ENCODE measurements at places on chromosomes 3 and 15.

DNA sequence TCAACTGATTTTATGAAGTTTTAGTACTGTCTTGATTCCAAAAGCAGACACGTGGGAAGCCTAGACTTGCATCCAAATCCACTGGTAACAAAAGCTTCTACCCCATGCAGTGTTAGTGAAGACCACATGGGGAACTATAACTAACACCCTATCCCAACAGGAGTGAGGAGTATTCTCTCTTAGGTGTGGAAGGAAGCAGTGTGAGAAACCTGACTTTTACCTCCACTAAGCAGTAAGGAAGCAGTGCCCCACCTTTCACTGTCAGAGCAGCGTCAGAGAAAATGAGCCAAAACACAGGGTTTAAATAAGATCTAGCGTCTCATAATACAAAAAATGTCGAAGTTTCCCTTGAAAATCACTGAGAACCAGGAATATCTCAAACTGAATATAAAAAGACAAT is 60.5 kb downstream of the DLG1 start:
- no peak for DNase-seq

GRCh38 chr3:5115506-5116162 is 6.5 kb upstream of the ARL8B start:
- no peak for DNase-seq

- no peak for DNase-seq
These were observed 87.2 kb upstream of the SLC2A2 start for GRCh38 chr3:171113716-171114115.

DNA sequence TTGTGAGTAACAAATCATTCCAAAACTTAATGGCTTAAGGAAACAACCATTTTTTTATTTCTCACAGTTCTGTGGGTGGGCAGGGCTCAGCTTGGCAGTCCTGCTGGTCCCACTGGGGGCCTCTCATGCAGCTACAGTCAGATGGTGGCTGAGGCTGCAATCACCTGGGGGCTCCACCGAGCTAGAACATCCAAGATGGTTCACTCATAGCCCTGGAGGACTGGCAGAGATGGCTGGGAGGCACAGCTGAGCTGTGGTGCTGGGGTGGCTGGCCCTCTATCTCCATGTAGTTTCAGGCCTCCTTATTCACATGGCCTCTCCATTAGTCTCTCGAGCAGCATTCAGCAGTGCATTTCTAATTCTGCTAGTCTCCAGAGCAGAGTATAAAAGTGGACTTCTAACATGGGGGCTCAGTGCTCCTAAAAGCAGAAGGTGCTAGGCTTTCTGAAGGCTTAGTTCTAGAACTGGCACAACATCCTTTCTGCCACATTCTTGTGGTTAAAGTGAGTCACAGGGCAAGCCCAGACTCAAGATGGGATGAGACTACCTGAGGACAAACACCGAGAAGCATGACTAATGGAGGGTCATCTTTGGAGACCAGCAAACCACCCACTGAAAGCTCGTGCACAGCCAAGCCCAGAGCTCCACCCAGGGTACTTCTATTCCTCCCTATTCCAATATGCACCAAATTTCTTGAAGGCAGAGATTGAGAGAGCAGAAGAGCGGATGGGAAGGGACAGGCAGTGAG is 6.3 kb downstream of the CAV3 start:
- no peak for DNase-seq

DNA sequence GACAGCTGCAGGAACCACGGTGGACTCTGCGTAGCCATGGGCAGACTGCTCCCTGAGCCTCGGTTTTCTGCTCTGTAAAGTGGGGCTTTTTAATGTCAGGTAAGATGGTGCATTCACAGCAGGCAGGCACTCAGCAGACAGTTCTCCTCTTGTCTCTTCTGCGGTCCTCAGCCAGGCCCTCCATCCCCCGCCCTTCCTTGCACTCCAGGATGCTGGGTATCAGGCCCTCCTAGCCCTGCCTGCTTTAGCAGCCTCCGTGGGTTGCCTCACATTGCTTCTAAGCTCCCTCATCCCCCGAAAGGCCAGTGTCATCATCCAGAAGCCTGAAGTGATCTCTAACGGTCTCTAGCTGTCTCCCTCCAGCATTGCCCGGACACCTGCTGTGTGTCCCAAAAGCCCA is 115.7 kb downstream of the WNT7A start:
- no peak for DNase-seq

DNA sequence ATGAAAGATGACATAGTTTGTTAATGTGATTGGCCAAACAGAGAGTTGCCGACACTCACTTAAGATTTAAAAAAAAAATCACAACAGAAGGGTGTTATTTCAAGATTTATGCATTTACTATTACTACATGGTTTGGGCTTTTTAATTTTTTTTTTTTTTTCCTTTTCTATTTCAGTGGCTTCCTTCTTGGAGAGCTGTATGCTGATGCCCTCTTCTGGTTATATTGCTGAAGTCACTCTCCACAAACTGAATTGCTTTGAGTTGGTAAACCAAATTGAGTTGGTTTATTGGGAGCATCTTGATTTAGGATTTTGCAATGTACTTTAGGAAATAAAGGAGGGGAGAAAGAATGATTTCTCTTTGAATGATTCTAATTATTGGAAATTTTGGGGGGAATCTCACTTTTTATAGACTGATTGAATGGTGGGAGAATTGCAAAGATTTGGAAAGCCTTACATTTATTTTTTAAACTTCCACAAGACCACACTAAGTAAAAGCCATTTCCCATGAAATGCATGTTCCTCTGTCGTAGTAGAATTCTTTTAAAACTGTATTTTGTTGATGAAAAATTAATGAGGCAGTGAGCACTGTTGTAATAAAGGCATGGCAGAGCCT is 186.6 kb upstream of the FEZF2 start:
- DNase-seq = no peak

- DNase-seq = no peak
These were observed 878.6 kb downstream of the CADM2 start for GRCh38 chr3:85837402-85837801.

DNA sequence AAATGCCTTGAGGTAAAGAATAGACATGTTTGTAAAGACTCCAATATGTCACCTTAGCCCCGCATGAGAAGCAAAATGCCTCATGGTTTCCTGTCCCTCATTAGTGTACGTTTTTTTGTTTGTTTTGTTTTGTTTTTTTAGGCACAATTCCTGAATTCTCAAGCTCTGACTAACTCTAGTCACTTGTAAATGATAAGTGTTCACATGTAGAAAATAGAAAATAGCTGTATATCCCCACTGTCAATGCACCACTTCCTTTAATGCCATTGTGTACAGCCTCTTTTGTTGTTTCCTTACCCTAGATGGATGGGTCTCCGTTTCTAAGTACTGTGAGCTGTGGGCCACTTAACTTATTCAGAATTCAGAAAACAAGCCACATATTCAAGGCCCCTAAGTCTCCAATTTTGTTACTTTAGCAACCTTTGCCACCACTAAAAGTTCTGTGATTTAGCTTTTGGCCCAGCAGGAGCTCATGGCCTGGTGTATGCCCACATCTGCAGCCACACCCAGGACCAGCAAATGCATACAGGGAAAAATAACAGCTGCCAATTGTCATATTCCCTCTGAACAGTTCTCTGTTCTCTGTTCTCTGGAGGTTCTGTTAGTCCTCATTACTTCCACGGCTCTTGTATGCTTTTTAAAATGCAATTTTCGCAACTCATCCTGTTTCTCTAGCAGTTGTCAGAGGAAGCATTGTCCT is 655.5 kb downstream of the GBE1 start:
- no peak for DNase-seq

DNA sequence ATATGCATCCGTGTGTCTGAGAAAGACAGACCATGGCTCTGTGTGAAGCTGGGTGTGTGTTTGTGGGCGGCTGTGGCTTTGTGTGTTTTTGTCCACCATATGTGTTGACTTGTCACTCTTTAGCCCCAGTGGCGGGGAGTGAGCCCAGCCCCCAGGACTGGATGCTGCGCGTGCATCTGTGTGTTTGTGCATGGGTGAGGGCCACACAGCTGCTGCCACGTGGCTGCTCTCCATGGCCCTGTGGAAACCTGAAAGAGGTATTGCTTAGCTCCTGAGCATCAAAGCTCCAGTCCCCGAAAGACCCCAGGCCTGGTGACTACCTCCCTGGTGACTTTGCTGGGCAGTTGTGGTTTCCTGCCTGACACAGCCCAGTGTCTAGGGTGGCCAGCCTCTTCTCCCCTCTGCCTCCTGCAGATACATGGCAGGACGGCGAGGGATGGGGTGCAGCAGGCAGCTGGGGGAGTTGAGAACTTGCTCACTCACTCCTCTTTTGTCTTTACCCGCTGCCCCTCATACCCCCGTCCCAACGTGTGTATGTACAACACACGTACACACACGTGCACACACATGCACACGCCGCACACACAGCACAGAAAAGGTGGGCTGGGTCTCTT is 6.5 kb downstream of the EPHB3 start:
- no peak for DNase-seq

DNA sequence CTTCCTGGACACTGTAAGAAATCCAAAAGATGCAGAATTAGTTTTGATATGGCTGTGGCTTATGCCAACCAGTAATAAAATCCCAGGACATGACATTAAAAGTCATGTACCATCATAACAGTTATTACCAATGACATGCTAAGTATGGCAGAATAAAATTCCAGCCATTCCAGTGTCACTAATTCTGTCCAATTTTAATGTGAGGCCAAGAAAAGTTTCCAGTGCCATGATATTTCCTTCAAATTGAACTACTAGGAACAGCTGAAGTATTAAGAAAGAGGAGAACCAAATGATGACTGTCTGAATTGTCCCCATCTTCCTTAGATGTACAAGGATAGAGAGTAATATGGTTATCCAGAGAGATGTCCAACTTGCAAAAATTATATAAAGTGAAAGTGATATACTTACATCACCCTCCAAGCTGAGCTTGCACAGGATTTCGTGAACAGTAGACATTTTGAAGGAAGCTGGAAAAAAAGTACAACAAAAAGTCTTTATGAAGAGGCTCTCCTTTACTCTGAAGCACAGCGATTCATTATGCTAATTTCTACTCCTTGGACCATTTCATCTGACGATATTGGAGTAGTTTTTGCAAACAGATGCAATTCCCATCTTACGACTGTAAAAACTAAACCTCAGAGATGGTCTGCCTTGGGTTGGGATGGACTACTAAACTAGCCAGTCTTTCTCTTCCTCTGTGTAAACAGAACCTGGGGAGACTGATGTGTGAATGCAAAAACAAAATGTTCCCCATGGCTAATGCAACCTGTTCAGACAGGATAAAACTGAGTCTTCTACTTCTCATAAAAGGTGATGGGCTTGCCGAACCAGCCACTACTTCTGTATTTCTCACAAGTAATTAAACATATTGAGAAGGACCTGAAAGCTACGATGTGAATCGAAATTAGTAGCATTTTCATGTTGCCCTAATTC is 11.9 kb downstream of the ANXA2 start:
- DNase-seq = no peak

GRCh38 chr3:105970283-105970682 is 101.5 kb upstream of the CBLB start:
- no peak for DNase-seq

GRCh38 chr15:65068403-65068788 is 605 bp upstream of the RASL12 start:
- no peak for DNase-seq

- DNase-seq = no peak
These were observed 91.4 kb upstream of the PSMD6 start for GRCh38 chr3:64114651-64115050.

GRCh38 chr3:156657862-156658731 is 16.3 kb upstream of the TIPARP start:
- DNase-seq = no peak

GRCh38 chr3:112774293-112774926 is 72.3 kb downstream of the CD200R1L start:
- DNase-seq = peak; percentile 44

GRCh38 chr3:13645801-13646637 is 97.1 kb downstream of the FBLN2 start:
- no peak for DNase-seq

DNA sequence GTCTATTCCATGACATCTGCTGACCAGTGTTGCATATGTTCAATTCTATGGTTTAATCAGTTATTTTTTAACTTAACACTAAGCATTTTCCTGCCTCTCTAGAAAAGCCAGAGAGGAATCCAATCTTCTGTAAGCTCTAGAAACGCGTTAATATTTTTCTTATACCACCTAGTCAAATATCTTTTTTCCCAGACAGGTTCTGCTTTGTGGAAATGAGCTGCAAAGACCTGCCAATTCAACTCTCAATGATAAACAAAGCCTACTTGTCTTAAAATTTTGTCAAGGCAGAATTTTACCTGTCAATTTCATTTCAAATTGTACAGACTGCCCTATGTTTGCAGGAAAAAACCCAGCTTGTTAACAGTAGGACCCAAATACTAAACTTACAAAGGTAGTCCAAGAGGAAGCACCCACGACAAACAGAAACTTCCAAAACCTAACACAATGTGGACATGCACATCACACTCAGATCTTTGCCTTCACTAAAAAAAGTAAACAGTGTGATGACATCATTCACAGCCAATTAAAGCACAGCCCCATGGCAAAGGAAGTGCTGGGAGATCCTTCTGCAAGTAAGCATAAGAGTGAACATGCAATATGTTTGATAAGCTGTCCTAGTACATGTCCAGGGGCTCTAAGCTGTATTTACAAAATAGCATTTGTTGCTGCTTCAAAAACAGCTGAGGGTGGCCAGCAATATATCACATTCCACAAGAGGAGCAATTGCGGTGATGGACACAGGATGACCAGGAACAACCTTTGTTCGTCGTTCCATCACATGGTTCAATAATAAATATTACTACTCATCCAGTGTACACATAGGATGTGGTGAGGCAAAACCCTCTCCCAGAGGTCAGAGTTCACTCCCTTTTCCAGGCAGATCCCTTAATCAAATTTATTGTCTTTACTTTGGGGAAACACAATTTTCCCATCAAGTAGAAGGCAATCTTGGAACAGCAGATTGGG is 139.4 kb upstream of the TSC22D2 start:
- DNase-seq = no peak

GRCh38 chr15:32837935-32838334 is 120.1 kb downstream of the GREM1 start:
- DNase-seq = no peak

GRCh38 chr3:170419557-170420087 is 954 bp downstream of the CLDN11 start:
- no peak for DNase-seq

GRCh38 chr3:195352895-195353488 is 82.0 kb upstream of the XXYLT1 start:
- DNase-seq = no peak

GRCh38 chr15:73650416-73651126 is 17.4 kb upstream of the NPTN start:
- no peak for DNase-seq
